ENCODE measurements at places on chromosomes 4 and X.

- no peak for DNase-seq
These were observed 18.8 kb downstream of the RGS12 start for GRCh38 chr4:3311489-3312171.

- no peak for DNase-seq
These were observed 202.5 kb downstream of the PCDH7 start for GRCh38 chr4:30922625-30923024.

DNA sequence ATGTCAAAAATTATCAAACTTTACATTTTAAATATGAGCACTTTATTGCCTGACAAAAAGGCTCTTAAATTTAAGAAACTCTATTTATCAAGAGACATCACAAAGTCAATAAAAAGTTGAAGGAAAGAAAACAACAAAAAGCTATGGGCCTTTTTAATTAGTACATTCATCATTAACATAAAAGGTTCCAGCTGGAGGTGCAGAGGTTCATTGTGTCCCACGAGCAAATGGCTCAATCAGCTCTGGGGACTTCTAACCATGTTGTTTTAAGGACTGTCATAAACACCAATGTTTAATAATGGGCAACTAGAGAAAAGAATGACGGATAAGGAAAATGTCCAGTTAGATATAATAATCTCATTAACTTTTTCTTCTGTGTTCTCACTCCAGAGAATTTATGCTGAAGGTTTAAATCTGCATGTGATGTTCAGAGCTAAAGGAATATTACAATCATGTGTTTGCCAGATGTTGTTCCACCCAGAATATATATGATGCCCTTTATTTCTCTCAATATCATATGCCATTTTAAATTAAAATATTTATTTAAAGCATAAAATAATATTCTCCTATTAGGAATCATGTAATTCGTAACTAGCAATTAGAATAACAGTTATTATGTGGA is 840.3 kb upstream of the ADGRL3 start:
- DNase-seq, result no peak

DNA sequence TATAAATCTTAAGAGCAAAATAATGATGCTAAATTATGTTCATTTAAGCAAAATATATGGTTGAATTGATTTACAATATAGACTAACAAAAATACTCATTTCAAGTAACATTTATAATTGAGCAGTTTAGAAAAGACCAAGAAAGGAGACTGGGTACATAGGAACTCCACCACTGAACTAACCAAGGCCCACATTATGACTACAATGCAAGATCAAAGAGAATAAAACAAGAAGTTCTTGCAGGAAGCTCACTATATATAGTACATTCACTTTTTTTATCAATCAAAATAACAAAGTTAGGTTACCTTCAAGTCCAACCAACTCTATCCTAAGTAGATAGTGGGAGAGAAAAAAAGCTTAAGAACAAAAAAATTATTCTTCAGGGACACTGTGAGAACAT is 8.0 kb downstream of the CHIC2 start:
- no peak for DNase-seq

GRCh38 chr4:79178760-79179159 is 147.1 kb downstream of the NAA11 start:
- DNase-seq, result no peak

DNA sequence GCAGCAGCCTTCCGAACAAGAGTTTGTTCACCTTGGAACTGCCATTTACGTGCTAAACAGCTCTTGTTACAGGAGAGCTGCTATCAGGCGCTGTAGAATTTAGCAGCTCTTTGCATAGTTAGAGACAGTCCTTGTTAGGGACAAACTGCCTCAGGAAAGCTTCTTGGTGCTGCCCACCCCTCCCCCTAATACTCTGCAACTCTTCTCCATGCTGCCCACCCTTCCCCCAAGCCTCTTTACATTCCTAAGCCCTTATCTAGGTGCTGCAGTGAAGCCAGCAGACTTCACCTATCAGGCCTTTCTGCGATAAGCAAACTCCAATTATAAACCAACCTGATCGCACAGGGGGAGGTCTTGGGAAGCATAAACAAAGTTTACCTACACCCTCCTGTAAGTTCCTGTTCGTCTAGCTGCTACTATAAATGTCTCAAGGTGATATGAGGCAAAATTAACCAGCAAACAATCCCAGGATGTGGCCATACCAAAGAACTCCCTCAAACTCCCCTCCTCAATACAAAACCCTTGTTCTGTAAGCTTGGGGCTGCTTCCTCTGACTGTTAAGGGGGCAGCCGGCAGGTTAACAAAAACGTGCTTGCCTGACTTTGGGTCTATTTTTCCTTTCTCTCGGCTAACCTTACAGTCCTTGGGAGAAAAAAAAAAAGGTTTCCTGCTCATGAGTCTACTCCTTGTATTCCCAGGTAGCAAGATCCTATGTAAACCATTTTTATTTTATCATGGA is 74.0 kb upstream of the GC start:
- DNase-seq, result no peak

- no peak for DNase-seq
These were observed at the start of gene NHS for GRCh38 chrX:17374619-17375366. NHS (plus strand) TSS chrX:17375200; CDS start chrX:17375758, 558 bp downstream.

DNA sequence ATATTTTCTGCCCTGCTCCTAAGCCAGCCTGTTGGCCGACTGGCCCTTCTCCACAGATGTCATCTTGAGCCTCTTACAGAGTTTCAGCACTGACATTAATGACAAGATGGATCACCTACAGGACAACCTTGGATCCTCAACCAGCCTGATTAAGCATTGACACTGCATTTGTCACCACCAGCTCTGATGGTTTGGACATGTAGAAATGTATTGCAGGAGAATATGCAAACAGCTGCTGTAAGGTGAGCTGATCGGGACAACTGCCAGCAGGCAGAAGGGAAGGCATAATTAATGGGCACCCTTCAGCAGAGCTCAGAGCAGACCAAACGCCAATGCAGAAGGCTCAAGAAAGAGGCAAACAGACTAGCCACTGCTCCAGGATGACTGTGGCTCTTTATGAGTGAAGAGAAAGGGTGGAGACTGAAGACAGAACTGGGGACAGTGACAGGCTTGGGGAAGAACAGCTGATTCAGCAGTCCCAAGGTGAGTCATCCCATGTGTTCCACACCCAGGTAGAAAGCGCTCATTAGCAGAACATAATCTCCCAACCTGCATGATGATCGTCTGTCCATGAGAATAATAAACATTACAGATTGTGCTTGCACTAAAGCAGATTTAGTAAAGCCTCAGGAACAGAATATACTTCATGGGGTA is 6.7 kb downstream of the CORIN start:
- DNase-seq, result no peak

DNA sequence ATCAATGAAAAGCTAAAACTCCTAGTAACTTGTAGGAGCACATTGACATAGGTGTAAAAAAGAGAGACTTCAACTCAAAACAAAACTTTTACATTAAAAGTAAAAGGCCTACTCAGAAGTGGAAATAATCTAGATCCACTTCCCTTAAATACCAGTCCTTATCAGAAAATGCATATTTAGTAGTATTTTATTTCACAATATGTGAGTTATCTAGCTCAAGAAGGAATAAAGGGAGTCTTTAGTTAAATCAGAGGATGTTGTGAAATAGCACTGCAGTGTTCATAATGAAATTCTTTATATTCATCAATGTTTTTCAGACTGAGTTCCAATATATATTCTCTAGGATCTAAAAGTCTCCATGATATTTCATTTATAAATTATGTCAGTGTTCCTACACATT is 715.0 kb downstream of the GRID2 start:
- DNase-seq, result no peak

- no peak for DNase-seq
These were observed 14.3 kb upstream of the PNPLA4 start for GRCh38 chrX:7941390-7942042.

DNA sequence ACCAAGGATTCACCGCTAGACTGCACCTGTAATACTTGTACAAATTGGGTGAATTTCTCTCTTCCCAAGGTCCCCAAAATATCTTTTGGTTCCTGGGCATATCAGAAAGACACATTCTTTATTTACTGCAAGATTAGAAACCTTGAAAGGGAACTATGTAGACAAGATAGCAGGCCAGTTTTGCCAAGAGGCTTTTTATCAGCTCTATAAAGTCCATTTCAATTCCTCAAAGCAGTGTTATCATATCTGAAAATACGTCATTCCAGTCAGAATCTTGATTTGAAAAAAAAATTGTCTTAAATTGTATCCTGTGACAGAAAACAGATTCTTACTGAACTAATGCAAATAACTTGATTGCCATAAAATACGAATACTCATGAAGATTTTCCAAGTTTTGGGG is 37.0 kb upstream of the NSG1 start:
- DNase-seq, result no peak

DNA sequence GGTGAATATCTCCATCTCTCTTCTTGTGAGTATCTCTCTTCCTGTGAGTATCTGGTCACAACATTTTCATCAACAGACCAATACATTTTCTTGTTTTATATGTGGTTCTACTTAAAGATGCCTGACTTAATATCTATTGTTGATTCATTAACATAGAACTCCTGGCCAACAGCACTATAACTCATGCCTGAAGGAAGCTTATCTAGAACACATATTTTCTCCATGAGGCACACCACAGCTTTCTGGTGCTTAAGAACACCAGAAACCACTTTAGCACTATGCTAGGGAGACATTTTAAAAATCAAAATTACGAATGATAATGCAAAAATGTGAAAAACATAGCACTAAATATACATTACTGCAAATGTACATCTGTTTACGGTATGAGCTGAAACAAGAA is 190.4 kb downstream of the GABRB1 start:
- no peak for DNase-seq
